Foreskin melanocyte (primary cell): ENCODE measurements at places on chromosomes 1 and 21.

- DNase-seq, result peak; percentile 92
These were observed 791 bp upstream of the MAST2 start for GRCh38 chr1:45802343-45803298.

DNA sequence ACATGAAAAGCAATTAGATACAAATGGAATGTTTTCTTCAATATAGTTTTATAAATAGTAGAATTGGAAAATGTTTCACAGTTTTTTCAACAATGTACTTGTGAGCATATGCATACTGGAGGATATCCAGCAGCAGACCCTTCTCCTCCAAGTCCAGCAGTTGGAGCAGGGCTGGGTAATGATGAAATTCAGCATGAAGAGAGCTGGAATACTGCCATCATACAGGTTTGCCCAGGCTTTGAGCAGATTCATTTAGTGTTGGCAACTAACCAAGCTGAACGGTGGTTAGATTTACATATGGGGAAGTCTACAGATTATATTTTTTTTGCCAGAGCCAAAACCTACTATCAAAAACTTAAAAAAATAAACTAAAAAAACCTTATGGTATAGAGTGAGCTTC is 38.3 kb downstream of the WDR3 start:
- DNase-seq, result no peak

DNA sequence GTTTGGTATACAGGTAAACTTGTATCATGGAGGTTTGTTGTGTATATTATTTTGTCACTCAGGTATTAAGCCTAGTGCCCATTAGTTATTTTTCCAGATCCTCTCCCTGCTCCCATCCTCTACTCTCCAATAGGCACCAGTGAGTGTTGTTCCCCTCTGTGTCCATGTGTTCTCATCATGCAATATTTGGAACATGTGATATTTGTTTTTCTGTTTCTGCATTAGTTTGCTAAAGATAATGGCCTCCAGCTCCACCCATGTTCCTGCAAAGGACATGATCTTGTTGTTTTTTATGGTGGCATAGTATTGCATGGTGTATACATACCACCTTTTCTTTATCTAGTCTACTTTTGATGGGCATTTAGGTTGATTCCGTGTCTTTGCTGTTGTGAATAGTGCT is 10.9 kb downstream of the PHACTR4 start:
- no peak for DNase-seq

DNA sequence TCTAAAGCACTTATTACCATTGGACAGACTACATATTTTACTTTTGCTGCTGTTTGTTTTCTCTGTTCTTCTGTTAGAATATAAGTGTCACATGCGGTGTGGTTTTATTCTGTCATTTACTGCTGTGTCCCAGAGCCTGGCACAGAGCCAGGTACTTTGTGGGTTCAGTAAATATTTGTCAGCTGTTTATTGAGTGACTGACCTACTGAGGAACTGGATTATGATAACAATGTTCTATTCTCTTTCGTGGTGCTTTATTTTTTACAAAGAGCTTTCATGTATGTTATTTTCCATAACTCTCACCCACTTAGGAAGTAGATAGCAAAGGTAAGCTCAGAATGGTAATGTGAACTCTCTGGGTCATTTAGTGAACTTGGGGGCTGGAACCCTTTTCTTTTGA is 118.8 kb downstream of the RWDD3 start:
- peak; percentile 16 for DNase-seq

- DNase-seq, result peak; percentile 38
These were observed 60.3 kb downstream of the STUM start for GRCh38 chr1:226608699-226609505.

GRCh38 chr1:79655876-79656275 is 649.3 kb upstream of the ADGRL4 start:
- no peak for DNase-seq

GRCh38 chr1:97254731-97255463 is 533.3 kb downstream of the PTBP2 start:
- no peak for DNase-seq

- DNase-seq, result no peak
These were observed 28.8 kb downstream of the SERBP1 start for GRCh38 chr1:67401443-67401842.

GRCh38 chr1:119083479-119083878 is 57.0 kb downstream of the WARS2 start:
- no peak for DNase-seq

- DNase-seq, result no peak
These were observed 67.8 kb downstream of the TOMM20 start for GRCh38 chr1:235060607-235061470.

DNA sequence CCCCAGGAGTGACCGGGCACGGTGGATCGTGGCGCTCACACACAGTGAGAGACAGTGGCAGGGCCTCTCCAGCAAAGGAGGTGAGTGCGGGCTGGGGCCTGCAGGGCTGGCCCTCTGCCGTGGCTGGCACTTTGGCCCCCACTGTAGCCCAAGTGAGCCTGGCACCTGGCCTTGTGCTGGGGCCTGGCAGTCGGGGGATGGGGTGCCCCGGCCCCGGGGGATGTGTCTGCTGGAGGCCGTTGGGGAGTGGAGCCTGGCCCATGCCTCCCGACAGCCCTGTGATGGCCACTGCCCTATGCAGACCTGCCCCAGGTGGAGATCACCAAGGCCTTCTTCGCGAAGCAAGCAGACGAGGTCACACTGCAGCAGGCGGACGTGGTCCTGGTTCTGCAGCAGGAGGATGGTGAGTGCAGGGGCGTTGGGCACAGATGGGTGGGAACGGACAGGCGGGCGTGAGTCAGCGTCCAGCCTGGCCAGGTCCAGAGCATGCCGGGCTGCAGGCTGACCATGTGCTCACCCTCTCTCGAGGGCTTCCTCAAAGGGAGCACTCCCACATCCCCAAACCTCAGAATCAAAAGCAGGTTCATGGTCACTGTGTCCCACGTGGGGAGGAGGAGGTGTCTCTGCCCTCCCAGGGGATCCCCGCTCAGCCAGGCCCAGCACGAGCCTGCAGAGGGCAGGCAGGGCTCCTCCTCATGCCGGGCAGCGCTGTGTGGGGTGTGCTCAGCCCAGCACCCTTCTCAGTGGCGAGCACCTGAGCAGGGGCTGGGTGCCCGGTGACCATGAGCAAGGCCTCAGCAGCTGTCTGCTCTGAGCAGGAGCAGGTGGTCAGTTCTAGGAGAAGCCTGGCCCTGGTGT is 25.3 kb downstream of the ARHGEF16 start:
- no peak for DNase-seq

GRCh38 chr21:46424039-46424591 is 34.6 kb upstream of the DIP2A start:
- DNase-seq, result no peak

GRCh38 chr1:159444511-159444910 is 5.0 kb downstream of the OR10J1 start:
- DNase-seq, result no peak

DNA sequence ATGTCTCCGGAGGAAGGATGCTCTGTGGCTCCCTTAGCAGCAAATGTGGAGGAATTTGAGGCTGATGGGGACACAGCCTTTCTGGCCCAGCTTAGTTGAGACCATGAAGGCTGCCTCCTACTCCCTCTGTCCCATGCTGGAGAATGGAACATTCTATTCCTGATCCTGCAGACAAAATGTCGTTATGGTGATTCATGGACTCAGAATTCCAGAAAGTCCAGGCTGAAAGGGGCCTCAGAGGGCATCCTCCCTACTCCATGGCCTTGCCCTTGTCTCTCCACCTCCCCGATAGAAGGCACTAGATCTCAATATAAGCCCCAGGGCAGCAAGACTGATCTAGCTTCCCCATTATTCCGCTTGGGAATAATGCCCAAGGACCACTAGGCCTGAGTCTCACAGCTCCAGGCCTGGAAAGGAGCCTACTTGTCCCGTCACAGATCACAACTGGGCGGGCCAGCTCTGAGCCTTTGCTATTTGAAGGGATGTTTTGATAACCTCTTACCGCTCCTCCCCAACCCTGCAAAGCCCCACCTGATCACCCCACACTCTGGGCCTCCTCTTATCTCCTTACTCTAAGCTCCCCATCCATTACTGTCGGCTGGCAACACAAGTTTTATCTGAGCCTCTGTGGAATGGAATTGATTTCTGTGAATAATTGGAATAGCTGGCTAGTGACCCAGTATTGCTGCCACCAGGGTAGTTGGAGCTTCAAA is 52.8 kb upstream of the TRABD2B start:
- DNase-seq, result no peak

DNA sequence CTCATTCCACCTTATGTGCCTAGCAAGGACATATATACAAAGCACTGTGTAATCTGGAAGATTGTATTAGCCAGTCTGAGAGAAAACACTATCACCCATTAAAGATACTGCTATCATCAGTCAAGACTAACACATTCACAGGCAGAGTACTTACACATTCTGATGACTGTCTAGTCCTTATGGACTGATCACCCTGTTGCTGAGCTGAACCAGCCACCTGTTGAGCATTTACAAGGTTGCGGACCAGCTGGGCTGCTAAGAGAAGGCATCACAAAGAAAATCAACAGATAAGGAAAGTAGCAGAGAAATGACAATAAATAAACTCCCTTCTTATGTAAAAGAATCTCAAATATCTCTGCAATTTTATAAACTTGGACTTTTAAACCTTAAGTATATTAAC is 30.8 kb downstream of the PRPF38A start:
- DNase-seq, result no peak

- DNase-seq, result no peak
These were observed 15.2 kb downstream of the KIF1B start for GRCh38 chr1:10225573-10225972.

- peak; percentile 64 for DNase-seq
These were observed 33.7 kb downstream of the SPTA1 start for GRCh38 chr1:158652721-158653334.

DNA sequence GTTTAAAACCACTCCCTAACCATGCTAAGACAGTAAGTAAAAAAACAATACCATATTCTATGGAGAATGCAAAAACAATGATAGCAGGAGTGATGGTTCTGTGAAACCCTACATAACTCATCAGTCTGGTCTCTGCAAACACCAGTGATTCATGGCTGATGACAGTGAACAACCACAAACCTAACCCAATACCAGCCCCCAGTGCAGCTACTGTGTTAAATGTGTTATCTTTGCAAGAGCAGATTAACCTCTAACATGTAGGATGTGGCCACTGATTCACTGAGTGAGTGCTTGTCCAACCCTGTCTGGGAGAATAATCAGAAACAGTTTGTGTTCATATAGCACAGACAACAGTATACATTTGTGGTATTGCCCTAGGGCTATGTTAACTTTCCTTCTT is 100.2 kb upstream of the COG2 start:
- DNase-seq, result peak; percentile 27

GRCh38 chr1:25099343-25099951 is 132.9 kb downstream of the SYF2 start:
- no peak for DNase-seq

GRCh38 chr1:205071801-205072200 is 12.5 kb downstream of the TMEM81 start:
- no peak for DNase-seq

DNA sequence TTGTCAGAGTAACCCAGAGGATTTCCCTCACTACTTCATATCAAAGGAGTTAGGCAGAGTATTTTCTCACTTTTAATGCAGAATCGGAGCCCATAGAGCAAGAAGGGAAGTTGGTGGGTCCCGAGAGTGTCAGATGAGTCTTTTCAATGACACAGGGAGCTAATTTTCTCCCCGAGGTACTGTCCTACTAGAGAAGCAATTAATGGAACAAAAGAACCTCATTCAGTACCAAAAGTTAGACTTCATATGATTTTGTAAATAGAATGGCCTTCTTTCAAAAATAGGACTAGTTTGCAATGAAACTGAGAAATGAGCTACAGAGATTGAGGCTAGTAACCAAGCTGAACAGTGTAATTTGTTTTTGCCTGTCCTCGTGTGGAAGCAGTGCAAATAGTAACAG is 3.9 kb downstream of the NCAM2 start:
- DNase-seq, result peak; percentile 63

DNA sequence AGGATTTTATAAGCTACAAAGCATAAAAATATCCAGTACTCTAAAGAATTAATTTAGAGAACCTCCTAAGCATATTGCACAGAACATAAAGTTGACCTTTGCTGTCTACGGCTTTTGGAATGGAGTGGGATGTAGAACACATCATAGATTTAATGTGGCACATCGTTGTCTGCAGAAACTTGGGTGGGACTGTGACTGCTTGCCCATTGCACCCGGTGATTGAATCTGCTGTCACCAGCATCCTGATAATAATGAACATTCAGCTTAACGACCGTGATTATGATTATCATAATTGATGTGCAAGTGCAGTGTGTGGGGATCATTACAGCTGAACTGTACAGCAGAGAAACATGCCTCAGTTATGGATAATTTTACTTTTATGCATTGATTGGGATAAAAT is 181.9 kb downstream of the SPATA17 start:
- no peak for DNase-seq

GRCh38 chr1:26747048-26747447 is 40.7 kb upstream of the PIGV start:
- DNase-seq, result no peak

DNA sequence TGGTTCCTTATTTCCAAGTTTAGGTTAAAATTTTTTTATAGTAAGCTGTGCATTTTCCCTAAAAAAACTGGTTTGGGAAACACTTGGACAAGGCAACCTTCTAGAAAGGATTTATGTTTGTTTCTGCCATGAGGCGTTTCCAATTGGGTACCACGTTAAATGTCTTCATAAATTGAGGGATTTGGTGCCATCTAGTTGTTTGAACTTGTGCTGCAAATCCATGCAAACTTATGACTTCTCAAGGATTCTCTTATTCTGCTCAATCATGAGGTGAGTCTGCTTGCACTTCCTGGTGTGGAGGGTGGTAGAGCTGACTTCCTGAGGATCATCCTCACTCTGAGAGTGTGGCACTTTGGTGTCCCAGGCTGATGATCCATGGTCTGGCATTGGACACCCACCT is 123.3 kb downstream of the PCNX2 start:
- peak; percentile 35 for DNase-seq

- no peak for DNase-seq
These were observed 45.0 kb upstream of the ADARB1 start for GRCh38 chr21:45029298-45029947.

- DNase-seq, result peak; percentile 30
These were observed 37.9 kb downstream of the FABP3 start for GRCh38 chr1:31335007-31335406.

DNA sequence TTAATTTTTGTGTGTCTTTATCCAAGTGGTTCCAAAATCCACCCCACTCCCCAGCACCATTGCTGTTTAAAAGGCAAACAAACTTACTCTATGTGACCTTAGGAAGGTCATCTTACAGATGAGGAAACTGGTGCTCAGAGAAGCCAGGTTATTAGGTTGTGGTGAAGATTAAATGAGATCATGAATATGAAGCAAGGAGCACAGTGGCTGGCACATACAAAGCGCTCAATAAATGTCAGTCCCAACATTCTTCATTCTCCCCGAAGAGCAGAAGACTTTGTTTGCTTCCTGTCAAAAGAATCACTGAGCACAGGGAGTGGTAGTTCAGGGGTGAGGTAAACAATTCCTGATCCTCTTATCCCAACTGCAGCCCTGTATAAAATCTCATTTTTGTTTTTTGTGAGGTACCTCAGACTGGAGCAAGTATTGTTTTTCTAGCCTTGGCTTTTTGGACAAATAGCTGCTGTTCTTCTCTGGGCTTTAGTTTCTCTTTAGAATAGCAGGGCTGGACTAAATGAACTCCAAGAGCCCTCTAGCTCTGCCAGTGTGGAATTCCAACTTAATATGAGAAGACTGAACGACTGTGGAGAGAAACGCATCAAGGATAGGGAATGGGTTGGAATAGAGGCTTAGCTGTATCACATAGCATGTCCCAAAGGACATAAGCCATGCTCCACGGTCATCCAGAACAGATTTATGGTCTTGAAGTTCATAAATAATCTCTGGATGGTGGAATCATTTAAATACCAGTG is 455.3 kb upstream of the USP24 start:
- DNase-seq, result no peak

- no peak for DNase-seq
These were observed 120.1 kb upstream of the SGIP1 start for GRCh38 chr1:66413838-66414175.

GRCh38 chr1:51915951-51916350 is 37.4 kb upstream of the NRDC start:
- no peak for DNase-seq
